ENCODE measurements at places on chromosomes 3 and 15.

DNA sequence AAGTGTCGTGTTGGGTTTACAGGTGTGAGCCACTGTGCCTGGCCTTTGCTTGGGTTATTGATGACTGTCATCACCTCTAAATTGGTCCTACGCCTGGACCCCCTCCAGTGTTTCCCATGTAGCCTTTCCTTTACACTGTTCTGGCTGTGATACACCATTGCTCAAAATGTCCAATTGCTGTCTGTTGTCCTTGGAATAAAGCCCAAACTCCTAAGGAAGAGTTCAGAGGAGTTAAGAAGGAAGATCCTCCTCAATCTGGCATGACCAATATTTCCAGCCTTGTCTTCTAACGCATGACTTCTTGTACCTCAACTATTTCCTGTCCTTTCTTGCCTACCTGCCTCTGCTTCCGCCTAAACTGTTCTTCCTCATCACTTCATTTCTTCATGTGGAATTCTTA lies 113.1 kb downstream of the POLR2M start:
- no peak for DNase-seq

DNA sequence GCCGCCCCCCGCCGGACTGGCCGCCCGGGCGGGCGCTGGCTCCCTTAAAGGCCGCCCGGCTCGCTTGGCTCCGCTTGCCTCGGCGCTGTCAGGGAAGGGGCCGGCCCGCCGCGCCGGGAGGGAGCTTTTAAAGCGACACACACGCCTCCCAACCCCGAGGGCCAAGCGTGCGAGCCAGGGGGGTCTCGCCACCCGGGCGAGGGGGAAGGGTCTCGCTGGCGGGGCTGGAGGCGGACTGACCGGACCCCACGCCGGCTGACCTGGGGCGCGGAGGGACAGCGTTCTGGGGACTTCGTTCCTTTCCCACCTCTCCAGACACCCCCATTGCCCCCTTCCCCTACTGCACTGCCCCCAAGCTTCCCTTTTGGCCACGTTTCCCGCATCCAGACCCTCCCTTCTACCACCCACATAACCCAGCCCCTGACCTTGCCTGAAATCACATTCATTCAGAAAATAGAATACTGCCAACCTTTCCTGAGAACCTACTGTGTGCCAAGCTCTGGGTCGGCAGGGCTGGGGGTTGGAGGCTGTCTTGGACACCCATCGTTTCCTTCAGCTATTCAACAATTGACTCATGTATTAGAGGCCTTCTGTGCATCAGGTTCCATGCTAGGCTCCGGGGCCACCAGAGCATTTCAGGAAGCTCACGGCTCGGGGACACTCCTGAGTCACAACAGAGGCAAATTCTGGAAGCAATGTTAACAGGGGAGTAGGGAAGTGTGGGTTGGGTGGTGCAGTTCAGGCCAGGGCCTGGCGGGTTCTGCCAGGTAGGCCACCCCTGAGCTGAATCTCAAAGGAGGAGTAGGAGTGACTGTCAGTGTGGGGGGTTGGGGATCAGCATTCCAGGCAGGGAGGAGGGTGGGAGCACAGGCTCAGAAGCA lies at the start of gene INSYN1:
TSS of gene INSYN1 (minus strand) at position 102 of the 881 bp plus-strand sequence. CDS start 2,221 bp downstream, outside the sequence.
- DNase-seq, result peak; percentile 64

DNA sequence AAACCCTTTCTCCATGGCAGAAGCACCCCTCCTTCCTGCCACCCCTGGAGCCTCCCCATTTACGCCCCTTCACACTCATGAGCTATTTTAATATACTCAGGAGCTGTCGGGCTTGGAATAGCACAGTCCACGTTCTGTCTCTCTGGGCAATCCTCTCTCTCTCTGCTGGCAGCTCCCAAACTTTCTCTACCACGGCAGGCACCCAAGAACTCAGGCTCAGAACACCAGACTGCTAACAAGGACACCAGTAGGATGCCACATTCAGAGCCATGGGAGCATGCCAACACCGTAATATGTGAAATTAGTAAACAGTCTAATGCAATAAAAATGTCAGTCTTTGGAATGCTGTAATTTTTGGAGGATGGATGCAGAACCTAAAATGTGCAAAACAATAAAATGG lies 19.3 kb downstream of the TNFAIP8L3 start:
- no peak for DNase-seq

- no peak for DNase-seq
Observed at GRCh38 chr15:78492872-78493271, 14.5 kb upstream of the HYKK start.

- DNase-seq, result no peak
Observed at GRCh38 chr3:6791161-6791560, 69.8 kb upstream of the GRM7 start.

GRCh38 chr15:78133801-78134200 lies 2.6 kb upstream of the CIB2 start:
- DNase-seq, result no peak

DNA sequence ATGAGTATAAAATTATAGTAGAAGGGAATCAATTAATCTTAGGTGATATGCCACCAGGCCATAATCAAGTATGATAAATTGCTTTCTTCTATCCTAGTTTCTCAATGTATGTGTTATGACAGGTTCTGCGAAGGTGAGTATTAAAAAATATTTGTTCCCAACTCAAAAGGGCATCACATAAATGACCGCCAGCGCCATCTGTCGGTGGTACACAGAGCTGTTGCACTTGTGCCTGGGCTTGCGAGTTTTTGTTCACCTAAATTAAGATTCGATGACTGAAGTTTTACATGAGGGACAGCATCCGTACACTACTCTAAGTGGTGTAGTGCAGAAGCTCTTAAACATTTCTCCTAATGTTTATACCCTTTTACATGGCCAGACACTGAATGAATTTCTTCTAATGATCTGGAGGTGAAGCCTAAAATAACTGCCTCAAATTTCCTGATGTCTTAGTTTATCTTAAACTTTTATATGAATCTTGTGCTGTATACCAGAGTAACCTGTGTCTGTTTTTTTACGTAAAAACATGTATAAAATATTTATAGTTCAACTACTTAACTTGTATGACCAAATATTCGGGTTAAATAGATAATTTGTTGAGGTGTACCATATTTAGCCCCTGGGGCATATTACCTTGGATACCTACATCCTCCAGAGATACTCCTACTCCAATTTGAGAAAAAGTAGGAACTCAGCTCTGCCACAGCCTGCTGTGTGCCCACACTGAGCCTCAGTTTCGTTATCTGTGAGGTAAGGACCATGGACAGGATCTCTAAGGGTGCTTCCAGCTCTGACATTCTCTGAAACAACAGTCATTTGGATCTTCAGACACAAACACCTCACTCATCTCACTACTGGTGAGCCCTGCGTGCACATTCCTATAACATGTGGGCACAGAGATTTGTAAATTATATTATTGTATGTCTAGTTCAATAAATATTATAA lies 365.6 kb downstream of the MAGI1 start:
- no peak for DNase-seq

GRCh38 chr3:189683546-189684255 lies 52.5 kb downstream of the TP63 start:
- no peak for DNase-seq

GRCh38 chr3:73144276-73144675 lies 82.8 kb downstream of the EBLN2 start:
- no peak for DNase-seq
